ENCODE measurements at places on chromosomes 1 and 21. TPM values are rescaled to one million over a fixed set of nuclear protein-coding genes. Genes with fewer than 3 reads are reported as not detected.

Gene CLCA4
- total RNA-seq: not detected

GRCh38 chr1:174692313-174692712 is 244.5 kb downstream of the GPR52 start:
- no peak for DNase-seq

GRCh38 chr1:184791550-184791900 is 36.9 kb upstream of the EDEM3 start:
- DNase-seq: no peak

DNA sequence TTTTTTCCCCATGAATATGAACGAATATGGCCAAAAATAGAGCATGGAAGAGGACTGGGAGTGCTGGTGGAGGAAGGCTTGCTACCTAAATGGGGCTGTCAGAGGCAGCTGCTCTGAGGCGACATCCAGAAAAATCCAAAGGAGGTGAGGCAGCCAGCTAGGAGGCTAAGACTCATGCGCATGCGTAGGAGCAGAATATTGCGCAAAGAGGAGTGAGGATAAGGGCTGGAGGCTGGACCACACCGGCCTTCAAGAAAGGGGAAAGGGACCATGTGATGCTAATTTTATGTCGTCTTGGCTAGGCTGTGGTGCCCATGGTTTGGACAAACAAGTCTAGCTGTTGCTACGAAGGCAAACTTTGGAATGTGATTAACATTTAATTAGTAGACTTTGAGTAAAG is 30.5 kb downstream of the HEYL start:
- no peak for DNase-seq

Gene CHI3L2
- total RNA-seq: 0.41 TPM

DNA sequence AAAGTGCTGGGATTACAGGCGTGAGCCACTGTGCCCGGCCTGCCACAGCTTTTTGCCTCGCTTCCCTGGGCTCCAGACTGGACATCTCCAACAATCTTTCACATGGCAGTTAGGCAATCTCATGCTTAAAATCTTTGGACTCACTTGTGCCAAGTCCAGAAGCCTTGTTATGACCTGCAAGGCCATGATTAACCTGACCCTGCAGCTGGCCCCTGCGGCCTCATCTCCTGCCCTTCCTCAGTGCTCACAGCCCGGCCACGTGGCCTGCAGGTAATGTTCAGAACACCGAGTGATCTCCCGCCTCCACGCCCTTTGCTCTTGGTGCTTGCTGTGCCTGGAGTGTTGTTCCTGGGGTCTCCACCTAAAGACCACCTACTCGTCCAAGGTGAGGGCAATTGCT is 24.9 kb downstream of the FAAH start:
- DNase-seq: no peak

Gene OR10T2
- not detected for total RNA-seq

DNA sequence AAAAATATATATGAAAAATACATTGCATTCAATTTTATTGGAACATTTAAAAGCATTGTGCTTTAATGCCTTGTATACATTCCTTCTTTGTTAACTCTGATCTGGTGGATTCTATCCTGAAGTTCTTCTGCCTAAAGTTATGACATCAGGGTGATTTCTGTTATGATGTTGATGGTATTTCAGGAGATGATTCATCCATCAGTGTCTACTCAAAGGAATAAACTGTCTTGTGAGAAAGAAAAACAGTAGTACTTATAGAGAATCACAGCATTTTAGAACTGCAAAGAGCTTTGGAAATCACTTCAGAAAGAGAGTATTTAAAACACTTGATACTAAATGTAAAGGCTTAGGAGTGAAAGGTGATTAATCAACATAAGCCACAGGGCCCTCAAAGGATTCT is 155.7 kb downstream of the PTPRC start:
- no peak for DNase-seq

- no peak for DNase-seq
These were observed 29.4 kb upstream of the MX1 start for GRCh38 chr21:41396558-41397075.

DNA sequence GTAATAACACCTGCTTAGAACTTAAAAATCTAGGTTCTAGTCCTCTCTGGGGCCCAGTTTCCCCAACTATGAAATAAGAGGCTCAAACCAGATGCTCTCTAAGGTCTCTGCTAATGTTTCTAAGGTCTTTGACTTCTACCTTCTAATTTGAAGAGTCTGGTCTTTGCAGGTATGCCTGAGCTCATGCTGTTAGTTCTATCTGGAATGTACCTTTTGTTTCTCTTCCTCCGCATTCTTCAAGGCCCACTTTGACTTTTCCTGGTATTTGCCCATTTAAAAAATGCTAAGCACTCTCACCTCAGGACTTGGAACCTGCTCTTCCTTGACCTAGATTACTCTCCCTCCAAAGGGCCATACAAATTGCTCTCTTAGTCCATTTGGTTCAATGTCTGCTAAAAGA is 13.5 kb downstream of the SLC35D1 start:
- no peak for DNase-seq

- no peak for DNase-seq
These were observed 43.1 kb downstream of the MROH9 start for GRCh38 chr1:170978371-170978910.

- peak; percentile 76 for DNase-seq
These were observed 35.5 kb downstream of the AHDC1 start for GRCh38 chr1:27568300-27569087.

- DNase-seq: no peak
These were observed 103.9 kb upstream of the DUSP10 start for GRCh38 chr1:221845650-221846371.

GRCh38 chr1:197970771-197971170 is 53.6 kb downstream of the LHX9 start:
- DNase-seq: no peak

GRCh38 chr1:207882692-207883091 is 28.2 kb downstream of the CD34 start:
- DNase-seq: no peak

Gene BPNT1
- total RNA-seq: 25.7 TPM

Gene GBP4
- total RNA-seq: 0.82 TPM

GRCh38 chr1:29828526-29829447 is 592.5 kb downstream of the PTPRU start:
- no peak for DNase-seq

Gene PODN
- 0.82 TPM for total RNA-seq

Measured in frontal cortex (tissue), 4 donors.